ENCODE measurements at places on chromosomes 12 and 14.

DNA sequence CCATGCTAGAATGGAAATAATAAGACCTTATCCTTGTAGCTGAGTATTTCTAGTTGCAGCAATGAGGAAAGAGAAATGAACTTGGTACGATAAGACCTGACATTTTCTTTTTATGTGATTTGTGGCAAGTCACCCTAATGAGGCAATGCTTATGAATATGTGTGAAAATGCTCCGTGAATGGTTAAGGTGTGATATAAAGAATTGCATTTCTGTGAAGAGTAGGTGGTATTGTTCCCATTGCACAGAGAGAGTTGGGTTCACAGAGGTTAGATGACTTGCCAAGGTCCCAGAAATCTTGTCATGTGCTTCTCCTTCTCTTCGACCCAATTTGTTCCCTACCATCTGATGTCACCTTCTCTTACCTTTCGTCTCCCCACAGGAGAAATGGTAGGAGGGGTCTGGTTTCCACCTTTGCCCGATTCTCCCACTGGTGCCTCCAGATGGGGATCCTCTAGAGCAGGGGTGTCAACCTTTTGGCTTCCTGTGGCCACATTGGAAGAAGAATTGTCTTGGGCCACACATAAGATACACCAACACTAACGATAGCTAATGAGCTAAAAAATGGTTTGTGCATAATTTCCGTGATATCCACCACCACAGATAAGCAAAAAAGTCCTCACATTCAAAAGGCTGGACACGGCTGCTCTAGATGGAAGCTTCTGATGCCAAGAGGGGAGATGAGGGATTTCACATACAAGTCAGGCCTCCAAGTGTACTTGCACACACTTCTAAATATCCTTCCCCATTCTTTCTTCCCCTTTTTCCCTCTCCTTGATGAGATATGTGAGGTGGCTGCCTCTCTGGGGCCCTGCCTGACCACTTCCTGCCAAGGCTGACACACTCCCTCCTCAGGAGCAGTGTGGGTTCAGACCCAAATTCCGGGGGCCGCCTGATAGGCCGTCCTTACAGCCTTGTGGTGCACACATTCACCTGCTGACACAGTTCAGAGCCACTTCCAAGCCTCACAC, 96.1 kb downstream of the PLXNC1 start:
- no peak for DNase-seq

GRCh38 chr14:105528586-105529318, 2.4 kb downstream of the TMEM121 start:
- no peak for DNase-seq

GRCh38 chr12:58513301-58513834, 406.9 kb downstream of the LRIG3 start:
- no peak for DNase-seq

DNA sequence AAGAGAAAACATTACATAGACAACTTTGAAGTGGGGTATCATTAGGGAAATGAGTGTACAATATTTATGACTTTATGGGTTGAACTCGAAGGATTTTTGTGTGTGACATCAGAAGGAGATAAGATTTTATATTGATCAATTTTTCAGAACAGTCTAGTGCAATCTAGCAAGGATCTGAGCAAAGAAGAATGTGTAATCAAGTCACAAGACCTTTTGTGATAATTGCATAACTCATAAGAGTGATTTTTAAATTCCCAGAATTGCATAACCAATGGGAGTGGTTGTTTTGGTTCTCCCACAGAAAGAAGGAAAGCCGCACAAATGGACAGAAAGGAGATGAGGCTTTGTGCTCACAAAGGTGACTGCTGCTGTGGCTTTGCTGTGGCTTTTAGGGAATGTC, 441.8 kb upstream of the FLRT2 start:
- no peak for DNase-seq

DNA sequence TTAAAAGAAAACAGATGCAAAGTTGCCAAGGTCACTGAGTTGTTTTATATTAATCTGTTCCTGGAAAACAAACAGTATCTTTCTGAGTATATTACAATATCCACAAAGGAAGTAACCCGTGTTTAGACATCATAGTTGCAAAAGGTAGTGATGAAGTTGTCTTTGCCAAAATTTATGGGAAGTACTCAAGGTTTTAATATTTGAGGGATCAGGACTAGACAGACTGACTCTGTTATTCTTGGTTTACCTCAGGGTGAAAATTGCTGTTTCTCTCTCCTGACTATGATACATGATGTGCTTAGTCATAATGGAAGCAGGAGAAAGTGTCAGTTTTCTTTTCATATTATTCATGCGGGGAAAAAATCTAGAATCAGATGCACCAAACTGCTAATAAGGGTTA, 28.3 kb downstream of the TMEM233 start:
- no peak for DNase-seq

DNA sequence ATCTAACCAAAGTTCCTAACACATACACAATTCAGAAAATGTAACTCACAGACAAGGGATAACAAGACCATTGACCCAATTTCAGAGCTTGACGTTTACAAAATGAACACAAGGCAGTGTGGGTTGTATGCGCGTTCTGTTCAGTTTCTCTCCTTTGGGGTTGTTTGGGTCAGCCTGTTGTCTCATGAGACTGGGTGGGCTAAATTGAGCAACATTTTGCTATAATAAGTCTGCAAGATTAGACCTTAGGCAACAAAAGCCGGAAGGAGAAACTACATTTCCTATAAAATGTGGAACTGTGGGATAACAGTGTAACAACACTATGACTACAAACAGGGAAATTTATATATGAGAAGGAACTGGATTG, 18.8 kb upstream of the LTA4H start:
- no peak for DNase-seq

DNA sequence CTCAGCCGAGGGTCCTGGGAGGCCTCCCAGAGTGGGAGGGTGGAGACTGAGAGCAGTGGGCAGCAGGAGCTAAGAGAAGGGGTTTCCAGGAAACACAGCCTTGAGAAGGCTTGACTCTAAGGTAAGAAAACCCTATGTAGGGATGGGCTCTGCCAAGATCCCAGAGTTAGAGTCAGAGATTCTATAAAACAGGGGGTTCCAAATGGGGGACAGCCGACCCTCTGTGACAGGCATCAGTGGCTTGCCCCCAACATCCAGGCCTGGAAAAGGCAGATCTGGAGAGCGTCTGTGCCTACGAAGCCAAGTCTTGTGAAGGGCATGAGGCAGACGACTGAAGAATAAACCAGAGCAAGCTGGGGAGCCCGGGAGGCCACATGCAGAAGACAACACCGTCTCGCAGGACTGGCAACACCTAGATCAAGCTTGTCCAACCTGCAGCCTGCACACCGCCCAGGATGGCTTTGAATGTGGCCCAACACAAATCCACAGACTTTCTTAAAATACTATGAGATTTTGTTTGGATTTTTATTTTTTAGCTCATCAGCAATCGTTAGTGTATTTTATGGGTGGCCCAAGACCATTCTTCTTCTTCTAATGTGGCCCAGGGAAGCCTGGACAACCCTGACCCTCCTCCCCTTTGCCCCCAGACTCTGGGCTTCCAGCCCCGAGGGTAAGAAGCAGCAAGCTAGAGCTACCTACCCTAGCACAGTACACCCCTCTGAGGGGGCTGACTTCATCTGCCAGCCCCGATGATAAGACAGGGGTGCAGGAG, 42.1 kb downstream of the PRMT8 start:
- DNase-seq = no peak

GRCh38 chr14:37116933-37117849, 55.2 kb downstream of the SLC25A21 start:
- peak; percentile 18 for DNase-seq

DNA sequence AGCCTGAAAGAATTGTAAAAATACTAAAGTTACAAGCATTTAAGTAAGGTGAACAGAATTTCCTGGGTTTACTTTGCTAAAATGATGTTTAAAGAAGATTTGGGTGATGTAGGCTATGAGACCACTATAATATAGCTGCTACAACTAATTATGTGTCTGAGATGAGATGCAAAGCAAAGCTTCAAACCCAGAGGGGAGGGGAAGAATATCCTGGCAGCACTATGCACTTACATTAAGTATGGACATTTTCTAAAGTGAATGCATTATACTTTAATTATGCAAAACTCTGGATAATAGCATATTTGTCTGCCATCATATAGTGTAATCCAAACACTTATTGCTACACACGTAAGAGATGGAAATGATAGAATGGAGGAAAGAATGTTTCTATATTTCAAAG, 1003.7 kb downstream of the GALC start:
- DNase-seq = no peak

- DNase-seq = no peak
These were observed 8.6 kb downstream of the GLIPR1 start for GRCh38 chr12:75489187-75489586.

DNA sequence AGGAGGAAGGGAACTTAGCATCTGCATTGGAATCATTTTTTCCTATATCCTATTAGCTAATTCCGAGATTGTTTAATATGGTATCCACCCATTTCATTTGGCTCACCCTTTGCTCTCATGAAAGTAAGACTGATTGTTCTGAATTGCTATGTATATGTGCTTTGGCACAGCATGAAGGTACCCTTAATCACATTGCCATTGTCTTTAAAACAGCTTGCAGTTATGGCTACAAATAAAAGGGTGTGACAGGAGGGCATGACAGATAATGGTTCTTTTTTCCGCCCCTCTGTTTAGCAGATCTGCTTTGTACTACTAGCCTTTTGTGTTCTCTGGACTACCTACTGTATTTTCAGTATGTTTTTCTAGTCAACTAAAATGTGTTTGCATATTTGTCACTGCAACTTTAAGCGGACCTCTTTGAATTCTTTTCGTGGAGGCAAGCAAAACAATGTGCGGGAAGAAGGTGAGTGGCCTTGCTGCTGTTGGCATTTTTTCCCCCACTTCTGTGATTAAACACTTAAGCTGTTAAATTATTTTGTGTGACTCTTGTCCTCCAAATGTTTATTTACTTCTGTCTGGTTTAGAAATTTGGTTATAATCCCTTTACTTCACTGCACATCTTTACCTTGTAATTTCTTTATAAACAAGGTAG, 35.8 kb downstream of the FBXO34 start:
- DNase-seq = no peak

GRCh38 chr12:109893261-109893995, 6.6 kb upstream of the TCHP start:
- DNase-seq = no peak

DNA sequence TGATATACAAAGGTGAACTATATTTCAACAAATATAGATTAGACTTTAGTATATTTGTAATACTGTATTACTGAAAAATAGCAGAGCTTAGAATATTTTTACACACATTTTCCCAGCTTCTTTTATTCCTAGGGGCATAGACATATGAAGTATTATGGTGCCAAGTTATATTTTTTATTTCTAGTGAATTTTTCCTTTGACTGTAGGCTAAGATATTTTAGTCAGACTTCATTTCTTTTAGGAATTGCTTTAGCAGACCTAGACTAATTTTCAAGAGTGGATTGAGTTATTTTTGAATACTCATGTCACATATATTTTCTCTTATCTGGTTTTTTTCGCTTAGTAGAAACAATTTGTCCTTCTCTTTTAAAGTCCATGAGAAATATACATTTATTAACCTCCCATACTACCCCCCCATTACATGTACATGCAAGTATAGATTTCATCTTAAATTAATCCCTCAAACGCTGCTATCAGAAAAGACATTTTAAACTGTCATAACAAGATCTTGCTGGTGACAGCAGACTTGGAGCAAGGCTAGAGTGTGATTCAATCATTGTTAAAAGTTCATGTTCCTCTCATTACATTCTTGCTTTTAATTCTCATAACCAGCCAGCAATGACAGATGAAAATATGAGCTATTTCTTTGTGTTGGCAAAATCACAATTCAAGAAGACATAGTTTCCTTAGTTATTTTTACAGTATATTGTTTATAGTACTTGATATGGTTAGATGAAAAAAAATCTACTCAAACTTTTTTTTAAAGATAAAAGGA, 456.1 kb downstream of the AEBP2 start:
- DNase-seq = no peak

GRCh38 chr12:32089586-32089985, 17.1 kb upstream of the BICD1 start:
- no peak for DNase-seq

DNA sequence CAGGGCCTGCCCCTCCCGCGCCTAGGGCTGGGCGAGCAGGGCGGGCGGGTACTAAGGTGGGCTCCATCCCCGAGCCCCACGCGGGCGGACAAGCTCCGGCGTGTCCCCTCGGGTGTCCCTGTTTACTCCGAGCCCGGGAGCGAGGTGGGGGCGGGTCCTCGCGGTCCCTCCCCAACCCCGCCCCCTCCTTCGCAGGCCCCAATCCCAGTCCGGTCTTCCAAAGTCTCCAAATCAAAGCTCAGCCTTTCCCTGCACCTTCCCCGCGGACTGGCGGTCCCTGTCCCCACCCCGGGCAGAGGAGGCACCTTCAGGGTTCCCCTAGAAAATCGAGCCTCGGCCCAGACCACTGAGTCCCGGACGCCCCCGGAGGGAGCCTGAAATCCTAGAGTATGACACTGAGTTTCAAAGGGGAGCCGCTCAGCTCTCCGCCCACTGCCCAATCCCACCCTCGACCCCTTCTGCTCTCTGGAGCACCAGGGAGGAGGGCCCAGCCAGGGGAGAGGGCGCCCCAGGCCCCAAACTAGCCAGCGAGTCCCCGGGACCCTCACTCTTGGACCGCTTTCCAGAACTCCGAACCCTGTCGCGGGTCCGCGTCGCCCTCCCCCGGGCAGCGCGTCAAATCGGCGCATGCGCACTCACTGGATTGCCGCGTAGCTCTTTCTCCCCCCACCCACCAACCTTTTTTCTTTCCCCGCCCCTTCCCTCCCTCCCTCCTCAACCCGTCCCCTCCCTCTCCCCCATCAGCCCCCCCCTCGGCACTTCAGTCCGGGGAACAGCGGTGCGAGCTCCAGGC, at the start of gene LRP1:
Gene LRP1 (plus strand): TSS at position 758 of the 793 bp plus-strand sequence. CDS start 482 bp downstream, outside the sequence.
- peak; percentile 91 for DNase-seq

GRCh38 chr12:34275129-34275528, 252.8 kb downstream of the ALG10 start:
- DNase-seq = no peak

- DNase-seq = no peak
These were observed 21.3 kb downstream of the HCAR2 start for GRCh38 chr12:122681814-122682213.

GRCh38 chr12:85310456-85311076, 30.5 kb downstream of the ALX1 start:
- no peak for DNase-seq

DNA sequence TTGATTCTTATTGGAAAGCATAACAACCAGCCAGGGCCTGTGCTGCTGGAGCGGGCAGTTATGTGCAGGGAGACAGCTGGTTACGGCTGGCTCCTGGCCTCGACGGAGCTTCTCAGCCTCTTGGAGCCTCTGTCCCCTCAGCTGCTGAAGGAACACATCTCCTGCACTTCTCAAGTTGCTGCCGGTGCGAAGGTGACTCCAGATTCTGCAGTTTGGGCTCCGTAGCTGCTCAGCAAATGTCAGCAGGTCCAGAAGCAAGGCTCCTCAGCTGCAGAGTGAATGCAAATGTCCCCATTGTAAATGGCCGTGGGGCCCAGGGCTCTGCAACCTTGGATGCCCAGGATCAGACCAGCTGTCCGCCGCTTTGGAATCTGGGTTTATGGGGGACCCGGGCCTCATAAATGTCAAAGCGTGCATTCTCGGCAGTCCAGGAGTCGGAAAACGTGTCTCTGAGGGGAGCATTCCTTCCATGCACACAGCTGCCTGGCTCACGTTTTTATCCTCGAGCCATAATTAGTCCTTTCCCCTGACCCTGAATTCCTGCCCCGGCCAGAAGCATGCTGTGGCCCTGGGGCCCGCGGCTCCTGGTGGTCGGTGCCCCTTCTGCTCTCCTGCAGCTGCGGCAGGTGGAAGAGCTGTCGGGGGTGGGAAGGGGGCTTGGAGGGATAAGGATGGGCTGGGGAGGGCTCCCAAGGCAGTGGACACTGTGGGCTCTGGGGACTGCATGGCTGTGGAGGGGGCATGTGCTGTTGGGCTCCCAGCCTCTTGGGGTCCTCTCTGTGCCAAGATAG, 106.0 kb downstream of the KIF26A start:
- DNase-seq = no peak

GRCh38 chr14:25041898-25042297, 8.0 kb downstream of the STXBP6 start:
- no peak for DNase-seq
